ENCODE measurements at places on chromosomes 5 and 9. TPM values are rescaled to one million over a fixed set of nuclear protein-coding genes. Genes with fewer than 3 reads are reported as not detected.

PCDHB3 gene
- polyA plus RNA-seq = 0.15 TPM

FCN2 gene
- polyA plus RNA-seq = 0.13 TPM

SLC45A2 gene
- 0.19 TPM for polyA plus RNA-seq

AFF4 gene
- polyA plus RNA-seq = 18.3 TPM

SLC6A19 gene
- polyA plus RNA-seq = not detected

SOX30 gene
- not detected for polyA plus RNA-seq

ENTPD2 gene
- polyA plus RNA-seq = 4.8 TPM

IL33 gene
- polyA plus RNA-seq = 47.5 TPM

RAI14 gene
- polyA plus RNA-seq = 20.7 TPM

PCA3 gene
- not detected for polyA plus RNA-seq

PCDHB9 gene
- polyA plus RNA-seq = 0.19 TPM

EIF4EBP3 gene
- polyA plus RNA-seq = 66.1 TPM

GDF9 gene
- polyA plus RNA-seq = not detected

MYOZ3 gene
- 0.50 TPM for polyA plus RNA-seq

ENTREP1 gene
- 6.8 TPM for polyA plus RNA-seq

OR1Q1 gene
- not detected for polyA plus RNA-seq

FBP1 gene
- 122 TPM for polyA plus RNA-seq

IL3 gene
- polyA plus RNA-seq = not detected

CRB2 gene
- polyA plus RNA-seq = not detected

EIF4E1B gene
- not detected for polyA plus RNA-seq

CDH9 gene
- not detected for polyA plus RNA-seq

LURAP1L gene
- 6.7 TPM for polyA plus RNA-seq

CCDC183 gene
- 1.9 TPM for polyA plus RNA-seq

Data from stomach (tissue), 19 donors.